Activated T-helper 1 cell treated with anti-CD3 and anti-CD28 coated beads, Interleukin-12 subunit alpha, Interleukin-12 subunit beta, Interleukin-2, Interleukin-4 antibody, amounts not matched to agents 30 ng/mL and 10 ng/mL and 1 ng/mL, durations not matched to agents 14 hours and 24 hours and 36 hours (primary cell): ENCODE measurements at places on chromosomes 3 and 15.
A peak's percentile ranks its signal among the peaks of the same experiment; 100 is the strongest.

- DNase-seq, result peak; percentile 73
Measured at GRCh38 chr15:70486451-70487386, 276.6 kb downstream of the UACA start.

DNA sequence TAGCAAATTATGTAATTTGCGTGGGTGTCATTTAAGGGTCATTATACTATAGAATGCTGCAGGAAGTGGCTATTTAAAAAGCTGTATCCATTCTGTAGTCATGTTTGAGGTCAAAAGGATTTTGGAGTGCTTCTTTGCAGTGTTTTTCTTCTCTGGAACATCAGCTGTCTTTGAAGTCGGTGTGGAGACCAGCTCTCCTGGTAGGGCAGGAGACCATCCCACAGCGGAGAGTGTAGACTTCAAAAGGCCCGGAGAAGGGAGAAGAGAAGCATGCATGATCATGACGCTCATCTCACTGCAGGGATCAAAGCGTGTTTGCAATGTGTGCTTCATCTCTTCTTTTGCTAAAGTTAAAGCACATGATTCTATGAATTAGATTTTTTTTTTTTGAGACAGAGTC lies 19.9 kb downstream of the PXK start:
- no peak for DNase-seq

DNA sequence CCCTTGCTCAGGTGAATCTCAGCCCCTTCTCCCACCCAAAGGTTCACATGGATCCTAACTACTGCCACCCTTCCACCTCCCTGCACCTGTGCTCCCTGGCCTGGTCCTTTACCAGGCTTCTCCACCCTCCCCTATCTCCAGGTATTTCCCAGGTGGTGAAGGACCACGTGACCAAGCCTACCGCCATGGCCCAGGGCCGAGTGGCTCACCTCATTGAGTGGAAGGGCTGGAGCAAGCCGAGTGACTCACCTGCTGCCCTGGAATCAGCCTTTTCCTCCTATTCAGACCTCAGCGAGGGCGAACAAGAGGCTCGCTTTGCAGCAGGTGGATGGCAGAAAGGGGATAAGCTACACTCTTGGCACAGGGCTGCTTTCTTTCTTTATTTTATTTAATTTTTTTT lies 4.5 kb downstream of the FAM131A start:
- no peak for DNase-seq

GRCh38 chr3:60906283-60906682 lies 345.0 kb downstream of the FHIT start:
- no peak for DNase-seq

DNA sequence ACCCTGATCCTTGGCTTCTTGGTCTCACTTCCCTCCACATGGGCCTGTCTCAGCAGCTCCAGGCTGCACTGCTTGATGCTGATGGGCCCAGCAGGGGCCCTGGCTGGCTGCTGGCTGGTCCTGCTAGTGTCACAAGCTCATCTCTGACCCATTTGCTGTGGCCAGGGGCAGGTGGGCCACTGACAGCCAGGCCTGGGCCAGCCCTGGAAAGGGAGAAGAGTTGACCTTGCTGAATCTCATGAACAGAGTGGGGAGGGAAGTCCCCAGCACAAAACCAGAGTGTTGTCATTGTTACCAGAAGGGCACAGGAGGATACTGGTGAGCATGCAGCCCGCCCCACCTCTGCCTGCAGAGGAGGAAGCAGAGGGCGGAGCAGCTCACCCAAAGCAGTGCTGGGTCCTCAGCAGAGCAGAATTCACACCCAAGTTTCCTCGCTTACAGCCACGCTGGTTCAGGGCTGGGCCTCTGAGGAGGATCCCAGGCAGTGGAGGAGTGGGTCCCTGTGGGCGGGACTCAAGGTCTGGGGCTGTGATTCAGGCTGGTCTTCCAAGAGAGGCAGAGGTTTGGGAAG lies 7.6 kb upstream of the KLF15 start:
- DNase-seq, result no peak

GRCh38 chr3:124329723-124330122 lies 337.8 kb upstream of the ROPN1 start:
- no peak for DNase-seq

GRCh38 chr3:19216669-19217337 lies 68.5 kb downstream of the KCNH8 start:
- no peak for DNase-seq

GRCh38 chr3:39376959-39377634 lies 6.1 kb upstream of the SLC25A38 start:
- no peak for DNase-seq

- DNase-seq, result no peak
Measured at GRCh38 chr15:66110864-66111263, 142.7 kb downstream of the MEGF11 start.

DNA sequence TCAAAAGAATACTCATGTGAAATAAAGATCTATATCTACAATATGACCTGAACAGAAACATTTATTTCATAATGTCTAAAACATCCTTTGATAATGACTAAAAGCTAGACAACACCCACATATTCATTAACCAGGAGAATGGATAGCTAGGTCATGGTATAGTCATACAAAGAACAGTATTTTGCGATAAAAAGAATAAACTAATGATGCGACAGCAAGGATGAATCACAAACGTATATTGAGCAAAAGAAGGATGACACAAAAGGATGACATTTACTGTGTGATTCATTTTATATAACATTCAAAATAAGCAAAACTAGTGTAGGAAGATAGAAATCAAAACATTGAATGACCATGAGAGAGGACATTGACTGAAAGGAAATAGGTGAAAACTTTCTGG lies 1233.1 kb downstream of the OTOL1 start:
- DNase-seq, result no peak

- DNase-seq, result no peak
Measured at GRCh38 chr3:98798820-98799219, 35.7 kb downstream of the ST3GAL6 start.

GRCh38 chr3:37161351-37161750 lies 13.0 kb downstream of the LRRFIP2 start:
- no peak for DNase-seq

DNA sequence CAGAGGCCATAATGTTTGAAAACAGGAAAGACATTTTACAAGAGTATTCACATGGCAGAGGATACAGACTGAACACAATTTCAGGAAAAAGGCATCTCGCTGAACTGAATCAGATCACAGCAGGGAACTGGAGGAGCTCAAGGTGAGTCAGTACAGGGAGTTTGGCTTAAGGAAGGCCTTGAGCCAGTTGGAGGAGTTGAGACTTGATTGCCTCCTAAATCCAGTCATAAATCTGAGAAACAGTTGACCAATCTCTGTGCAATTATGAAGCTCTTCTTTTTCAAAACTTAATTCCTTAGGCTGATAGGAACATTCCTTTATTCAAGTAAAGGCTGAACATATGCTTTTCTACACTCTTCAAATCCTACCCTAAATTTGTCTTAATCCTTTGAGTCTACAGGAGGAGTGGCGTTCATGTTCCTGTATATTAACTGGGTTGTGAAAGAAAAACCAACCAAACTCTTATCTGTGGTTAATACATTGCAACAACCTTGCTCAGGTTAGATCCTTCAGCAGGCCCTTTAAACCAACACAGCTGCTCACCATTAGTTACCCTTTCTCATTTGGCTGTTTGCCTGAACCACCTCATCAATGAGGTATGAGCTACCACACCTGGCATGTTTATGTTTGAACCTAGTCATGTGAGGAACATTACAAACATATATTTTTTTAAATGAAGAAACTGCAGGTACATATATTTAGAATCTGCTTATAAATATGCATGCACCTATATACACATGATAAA lies 404.1 kb upstream of the ATP11B start:
- DNase-seq, result no peak

DNA sequence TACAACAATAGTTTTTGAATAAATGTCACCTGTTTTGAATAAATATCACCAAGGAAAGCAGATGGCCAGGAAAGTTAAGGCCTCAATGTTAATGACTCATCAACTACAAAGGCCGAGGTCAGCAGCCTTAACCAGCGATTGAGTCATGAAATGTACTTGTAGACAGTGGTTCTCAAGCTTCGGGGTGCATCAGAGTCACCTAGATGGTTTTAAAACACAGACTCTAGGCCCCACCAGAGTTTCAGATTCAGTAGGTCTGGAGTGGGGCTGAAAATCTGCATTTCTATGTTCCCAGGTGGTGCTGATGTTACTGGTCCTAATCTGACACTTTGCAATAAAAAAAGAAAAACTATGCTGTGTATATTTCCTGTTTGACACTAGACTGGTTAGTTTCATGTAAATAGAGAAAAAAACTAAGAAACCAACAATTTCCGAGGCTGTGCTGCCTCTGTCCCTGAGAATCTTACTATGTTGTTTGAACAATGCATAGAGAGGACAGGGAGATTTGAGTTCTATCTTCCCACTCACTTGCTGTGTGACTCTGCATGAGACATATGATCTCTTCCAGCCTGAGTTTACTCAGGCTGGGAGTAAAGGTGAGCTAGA lies 9.8 kb downstream of the RAB27A start:
- DNase-seq, result peak; percentile 47

- DNase-seq, result no peak
Measured at GRCh38 chr3:33115024-33115768, 1.4 kb downstream of the CRTAP start.

GRCh38 chr3:126447456-126448106 lies 28.1 kb downstream of the ZXDC start:
- no peak for DNase-seq

- no peak for DNase-seq
Measured at GRCh38 chr3:177946497-177946896, 589.7 kb upstream of the KCNMB2 start.

DNA sequence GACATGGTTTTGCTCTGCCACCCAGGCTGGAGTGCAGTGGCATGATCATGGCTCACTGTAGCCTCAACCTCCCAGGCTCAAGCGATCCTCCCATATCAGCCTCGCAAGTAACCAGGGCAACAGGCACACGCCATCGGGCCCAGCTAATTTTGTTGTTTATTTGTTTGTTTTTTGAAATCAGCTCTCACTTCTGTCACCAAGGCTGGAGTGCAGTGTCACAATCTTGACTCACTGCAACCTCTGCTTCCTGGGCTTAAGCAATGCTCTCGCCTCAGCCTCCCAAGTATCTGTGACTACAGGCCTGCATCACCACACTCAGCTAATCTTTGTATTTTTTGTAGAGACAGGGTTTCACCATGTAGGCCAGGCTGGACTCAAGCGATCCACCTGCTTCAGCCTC lies 26.3 kb upstream of the PLCH1 start:
- no peak for DNase-seq

DNA sequence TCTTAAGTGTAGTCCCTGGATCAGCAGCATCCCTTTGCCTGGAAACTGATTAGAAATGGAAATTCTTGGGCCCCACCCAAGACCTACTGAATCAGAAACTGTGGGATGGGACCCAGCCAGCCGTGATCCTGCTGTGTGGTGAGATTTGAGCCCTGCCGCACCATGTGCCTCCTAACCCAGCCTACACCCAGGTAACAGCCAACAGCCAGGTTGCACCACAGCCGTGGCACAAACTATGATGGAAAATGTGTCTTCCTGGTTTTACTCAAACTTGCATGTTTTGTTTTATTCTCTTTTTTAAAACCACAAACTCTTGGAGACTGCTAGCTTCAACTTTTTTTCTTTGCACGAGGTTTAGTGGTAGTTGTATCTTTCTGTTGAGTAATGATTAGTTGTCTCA lies 2.6 kb downstream of the LIMD1 start:
- DNase-seq, result no peak

DNA sequence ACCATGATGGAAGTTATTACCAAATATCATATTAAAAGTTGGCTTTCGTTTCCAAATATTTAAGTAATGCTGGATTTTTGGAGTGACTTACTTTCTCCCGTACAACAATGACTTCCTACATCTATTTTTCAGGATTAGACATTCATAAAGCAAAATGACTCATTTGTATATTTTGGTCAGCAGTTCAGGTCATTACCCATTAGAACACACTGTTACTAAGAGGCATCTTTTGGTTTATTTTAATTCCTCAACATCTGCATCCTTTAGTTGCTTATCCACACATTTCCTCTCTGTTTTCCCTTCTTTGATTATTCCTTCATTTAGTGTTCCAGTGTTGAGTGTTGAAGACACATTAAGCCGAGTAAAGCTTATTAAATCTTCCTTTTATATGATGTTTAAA lies 348.2 kb downstream of the NAALADL2 start:
- DNase-seq, result no peak

- DNase-seq, result no peak
Measured at GRCh38 chr3:56629451-56629850, 53.6 kb downstream of the TASOR start.

GRCh38 chr15:71448688-71449114 lies 333.4 kb downstream of the THSD4 start:
- DNase-seq, result no peak

GRCh38 chr3:171833789-171834460 lies 9.2 kb upstream of the TMEM212 start:
- no peak for DNase-seq
